ENCODE measurements at places on chromosomes 12 and 14.

- no peak for DNase-seq
Observed at GRCh38 chr12:129467726-129468125, 436.1 kb downstream of the TMEM132D start.

DNA sequence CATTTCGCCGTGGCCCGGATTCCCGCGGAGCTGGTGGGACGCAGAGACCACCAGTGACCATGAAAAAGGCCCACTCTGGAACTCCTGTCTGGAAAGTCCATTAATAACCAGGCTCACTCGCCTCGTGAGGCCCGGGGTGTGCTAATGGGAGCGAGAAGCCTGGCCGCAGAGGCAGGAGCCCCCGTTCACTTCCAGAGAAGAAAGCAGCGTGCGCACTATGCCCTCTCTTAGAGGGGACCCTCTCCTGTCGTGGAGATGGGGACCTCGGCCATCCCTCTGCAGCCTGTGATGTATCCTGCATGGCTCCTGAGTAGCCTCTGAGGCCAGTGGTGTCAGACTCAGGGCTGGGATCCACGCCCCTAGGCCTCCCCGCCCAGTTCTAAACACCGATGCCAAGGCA lies 134.1 kb upstream of the VRK1 start:
- no peak for DNase-seq

DNA sequence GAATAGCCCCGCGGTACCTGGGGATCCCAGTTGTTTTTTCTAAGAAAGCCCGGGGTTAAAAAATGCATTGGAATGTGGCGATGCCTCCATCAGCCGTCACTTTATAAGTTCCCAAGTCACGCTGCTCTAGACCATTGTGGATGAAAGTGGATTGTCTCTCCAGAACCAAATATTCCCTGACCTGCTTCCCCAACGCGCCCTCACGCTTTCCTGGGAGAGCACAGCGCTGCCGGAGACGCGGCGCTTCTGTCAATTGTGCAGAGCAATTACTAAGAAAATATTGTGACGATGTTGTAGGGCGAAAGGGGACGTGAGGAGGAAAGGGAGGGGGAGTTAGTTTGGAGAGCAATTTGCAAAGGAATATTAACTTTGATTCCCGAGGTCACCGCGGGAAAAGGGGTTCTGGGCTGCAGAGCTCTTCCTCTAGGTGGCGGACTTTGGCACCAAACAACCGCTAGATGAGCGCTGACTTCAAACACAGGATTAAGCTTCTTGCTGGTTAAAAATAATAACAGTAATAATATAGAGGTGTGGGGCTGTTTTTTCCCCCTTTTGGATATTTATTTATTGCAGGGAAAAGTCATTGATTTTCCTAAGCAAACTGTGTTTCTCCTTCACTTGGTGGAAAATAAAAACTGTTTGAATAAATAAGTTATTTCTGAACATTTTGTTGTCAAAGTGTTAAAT lies 9.6 kb upstream of the FOXG1 start:
- DNase-seq, result no peak

DNA sequence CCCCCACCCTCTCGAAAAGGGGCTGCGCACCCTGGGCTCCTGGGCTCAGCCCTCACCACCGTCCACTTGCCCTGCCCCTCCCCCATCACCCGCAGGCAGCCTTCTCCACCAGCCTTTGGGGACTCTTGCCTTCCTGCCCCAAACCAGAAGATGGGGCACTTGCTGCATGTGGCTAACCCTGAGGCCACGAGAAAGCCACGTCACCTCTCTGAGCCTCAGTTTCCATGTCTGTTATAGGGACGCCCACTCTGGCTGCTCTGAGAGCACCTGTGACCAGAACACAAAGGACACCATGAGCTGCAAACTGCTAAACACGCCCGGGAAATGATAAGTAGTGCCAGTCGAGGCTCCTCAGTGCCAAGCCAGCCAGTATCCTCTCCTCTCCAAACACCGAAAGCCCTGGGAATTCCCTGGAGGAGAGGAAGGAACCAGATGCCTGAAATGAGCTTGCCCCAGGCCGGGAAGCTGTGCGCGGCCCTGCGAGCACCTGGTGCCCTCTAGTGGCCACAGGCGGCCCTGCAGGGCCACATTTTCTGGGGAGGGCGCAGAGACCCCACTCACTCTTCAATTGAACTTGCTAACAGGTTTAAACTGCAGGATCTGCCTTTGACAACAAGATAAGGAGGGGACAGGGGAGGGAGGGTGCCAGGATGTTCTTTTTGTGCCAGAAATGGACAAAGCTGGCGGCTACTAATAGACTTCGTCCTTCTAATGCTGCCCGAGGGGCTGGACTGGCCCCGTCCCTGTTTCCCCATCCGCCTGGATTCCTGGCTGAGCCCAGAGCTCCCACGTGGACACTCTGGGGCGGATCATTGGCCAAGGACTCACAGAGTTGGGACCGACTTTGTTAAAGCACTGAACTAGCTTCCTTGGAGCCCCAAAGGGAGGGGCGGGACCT lies 10.2 kb upstream of the SERPINA9 start:
- no peak for DNase-seq

DNA sequence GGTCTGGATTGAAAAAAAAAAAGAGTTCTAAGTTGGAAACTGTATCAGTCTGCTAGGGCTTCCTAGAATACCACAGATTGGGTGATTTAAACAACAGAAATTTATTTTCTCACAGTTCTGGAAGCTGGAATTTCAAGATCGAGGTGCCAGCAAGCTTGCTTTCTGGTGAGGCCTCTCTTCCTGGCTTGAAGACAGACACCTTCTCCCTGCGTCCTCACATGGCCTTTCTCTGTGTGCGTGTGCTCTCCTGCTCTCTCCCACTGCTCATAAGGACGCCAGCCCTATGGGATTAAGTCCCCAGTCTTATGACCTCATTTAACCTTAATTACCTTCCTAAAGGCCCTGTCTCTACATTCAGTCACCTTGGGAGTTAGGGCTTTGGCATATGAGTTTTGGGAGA lies 215.5 kb downstream of the PIK3C2G start:
- DNase-seq, result no peak

- no peak for DNase-seq
Observed at GRCh38 chr12:48924617-48925303, 532 bp downstream of the FKBP11 start.

DNA sequence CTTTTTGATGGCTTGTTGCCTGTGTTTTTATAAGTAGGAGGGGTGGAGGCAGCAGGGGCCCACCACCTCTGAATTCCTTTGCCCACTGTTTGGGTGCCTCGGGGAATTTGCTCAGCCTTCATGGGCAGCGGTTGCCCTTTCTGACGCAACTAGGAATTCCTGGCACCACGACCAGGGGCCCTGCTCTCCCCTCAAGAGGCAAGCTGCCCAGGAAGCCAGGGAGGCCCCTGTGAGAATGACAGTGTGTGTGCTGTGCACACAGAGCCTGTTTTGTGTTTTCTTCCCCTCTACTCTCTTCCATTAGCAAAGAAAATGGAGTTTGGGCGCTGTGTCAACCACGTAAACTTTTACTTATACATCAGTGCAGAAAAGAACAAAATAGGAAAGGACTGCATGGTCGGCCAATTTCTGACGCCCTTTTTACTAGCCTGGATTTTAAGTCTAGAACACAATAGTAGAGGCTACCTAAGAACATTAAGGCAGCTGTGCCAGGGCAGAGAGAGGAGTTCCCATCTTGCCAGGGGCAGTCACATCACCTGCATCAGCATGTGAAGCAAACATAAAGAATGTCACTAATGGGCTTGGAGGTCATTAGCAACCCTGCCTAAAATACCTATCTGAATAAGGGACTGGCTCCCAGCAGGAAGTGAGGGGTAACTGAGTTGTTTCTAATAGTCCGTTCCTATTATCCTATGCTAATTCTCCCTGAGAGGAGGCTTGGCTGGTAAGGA lies 17.9 kb upstream of the PTGR2 start:
- DNase-seq, result no peak

DNA sequence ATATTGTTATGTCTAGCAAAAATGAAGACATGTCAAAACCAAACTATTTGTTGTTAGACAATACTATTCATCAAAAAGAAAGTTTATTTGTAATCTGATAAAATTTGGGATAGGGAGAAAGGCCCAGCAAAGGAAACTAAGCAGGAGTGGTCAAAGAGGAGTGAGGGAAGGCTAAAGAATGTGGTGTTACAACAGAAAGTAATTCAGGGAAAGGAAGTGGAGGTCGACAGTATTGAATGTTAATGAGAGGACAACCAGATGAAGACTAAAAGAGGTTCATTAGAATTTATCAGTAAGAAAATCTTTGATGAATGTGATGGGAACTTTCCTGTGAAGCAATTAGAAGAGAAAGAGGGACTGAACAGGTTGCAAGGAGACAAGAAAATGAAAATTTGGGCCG lies 33.9 kb downstream of the PLCZ1 start:
- no peak for DNase-seq

DNA sequence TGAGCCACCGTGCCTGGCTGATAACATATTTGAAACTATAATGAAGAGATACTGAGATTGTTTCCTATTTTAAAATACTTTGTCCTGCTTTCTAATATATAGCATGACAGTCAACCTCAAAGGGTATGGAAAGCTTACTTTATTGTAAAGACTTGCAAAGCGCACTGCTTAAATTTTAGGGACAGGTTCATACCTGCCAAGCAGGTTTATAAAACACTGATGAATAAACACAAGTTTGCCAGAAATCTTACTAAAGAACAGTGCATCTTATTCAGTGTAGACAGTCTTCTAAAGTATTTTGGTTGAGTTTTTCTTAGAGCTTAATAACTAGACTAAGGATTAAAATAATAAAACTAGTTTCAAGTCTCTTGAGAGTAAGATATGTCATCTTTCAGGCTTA lies 4.8 kb downstream of the C12orf71 start:
- DNase-seq, result no peak

GRCh38 chr12:34021071-34021470 lies 1.2 kb upstream of the ALG10 start:
- no peak for DNase-seq

DNA sequence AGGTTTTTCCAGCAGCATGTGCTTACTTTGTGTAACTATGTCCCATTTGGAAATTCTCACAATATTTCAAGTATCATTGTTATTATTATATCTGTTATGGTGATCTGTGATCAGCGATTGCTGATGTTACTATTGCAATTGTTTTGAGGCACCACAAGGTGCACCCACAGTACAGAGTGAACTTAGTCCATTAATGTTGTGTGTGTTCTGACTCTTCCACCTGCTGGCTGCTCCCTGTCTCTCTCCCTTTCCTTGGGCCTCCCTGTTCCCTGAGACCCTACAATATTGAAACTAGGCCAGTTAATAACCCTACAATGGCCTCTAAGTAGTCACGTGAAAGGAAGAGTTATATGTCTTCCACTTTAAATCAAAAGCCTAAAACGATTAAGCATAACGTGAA lies 153.9 kb downstream of the PIK3C2G start:
- no peak for DNase-seq

DNA sequence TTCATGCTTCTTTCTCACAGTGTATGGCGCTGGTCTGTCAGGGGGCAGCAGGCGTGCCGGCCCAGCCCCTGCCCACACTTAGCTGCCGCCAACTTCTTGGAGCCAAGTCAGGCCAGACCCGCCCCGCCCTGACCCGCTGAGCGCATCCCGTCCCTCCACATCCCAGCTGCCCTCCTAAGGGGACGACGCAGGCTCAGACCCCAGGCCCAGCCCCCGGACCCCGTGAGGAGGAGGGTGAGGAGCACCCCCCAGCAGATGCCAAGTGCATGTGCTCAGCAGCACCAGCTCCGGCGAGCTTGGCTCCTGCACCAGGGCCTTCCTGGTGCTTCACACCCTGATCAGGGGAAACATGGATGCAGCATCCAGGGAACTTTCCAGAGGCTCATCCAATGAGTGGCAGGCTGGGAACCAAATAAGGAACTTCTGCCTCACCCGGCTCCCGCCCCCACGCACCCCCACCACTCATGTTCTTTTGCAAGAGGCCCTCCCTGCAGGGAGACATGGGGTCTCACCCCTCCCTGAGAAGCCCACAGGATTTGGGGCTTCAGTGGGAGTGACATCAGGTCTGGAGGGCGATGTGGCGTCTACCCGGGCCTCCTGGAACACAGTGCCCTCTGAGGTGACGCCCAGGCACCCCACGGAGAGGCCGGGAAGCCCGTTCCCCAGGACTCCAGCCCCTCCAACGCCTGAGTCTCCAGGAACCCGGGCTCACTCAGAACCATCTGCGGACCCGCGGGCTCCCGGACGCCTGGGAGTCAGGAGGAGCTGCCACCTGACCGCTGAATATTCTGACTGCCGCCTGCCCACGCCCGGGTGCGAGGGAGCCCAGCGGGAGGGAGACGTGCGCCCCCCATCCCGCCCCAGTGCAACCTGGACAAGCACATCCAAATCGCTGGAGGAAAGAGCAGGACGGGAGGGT lies 70.0 kb upstream of the GALNT9 start:
- no peak for DNase-seq
